PC-3 (cell line): ENCODE measurements at places on chromosomes 12 and 14. TPM values are rescaled to one million over a fixed set of nuclear protein-coding genes. Genes with fewer than 3 reads are reported as not detected.

DNA sequence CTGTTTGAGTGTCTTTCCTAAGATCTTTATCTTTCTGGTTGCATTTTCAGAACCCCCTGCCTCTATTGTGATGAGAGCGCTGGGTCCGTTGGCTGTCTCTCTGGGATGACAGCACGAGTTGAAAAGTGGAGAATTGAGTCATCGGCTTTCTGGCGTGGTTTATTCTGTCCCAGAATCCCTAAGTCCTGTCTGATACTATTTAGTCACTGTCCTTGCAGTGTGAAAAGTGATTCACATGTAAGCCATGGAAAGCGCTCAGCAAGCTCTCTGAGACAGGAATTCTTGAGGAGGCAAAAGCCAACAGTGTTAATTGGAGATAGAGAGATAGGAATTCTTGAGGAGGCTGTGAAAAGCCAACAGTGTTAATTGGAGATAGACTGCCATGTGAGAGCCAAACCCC, 121.7 kb downstream of the CHST11 start:
- H3K36me3 ChIP-seq: no peaks in the 10 kb centered on the region
- H3K4me3 ChIP-seq: no peak overlapping the region
- no peak overlapping the region for H3K27ac ChIP-seq

- H3K4me3 ChIP-seq: no peak overlapping the region
- H3K27ac ChIP-seq: no peak overlapping the region
- no peaks in the 10 kb centered on the region for H3K36me3 ChIP-seq
- DNase-seq: peak; percentile 86
Measured at GRCh38 chr12:29519585-29520182, 22.2 kb upstream of the OVCH1 start.

GRCh38 chr14:104353221-104353920, 215.0 kb downstream of the KIF26A start:
- H3K36me3 ChIP-seq: no peaks in the 10 kb centered on the region
- H3K4me3 ChIP-seq: no peak overlapping the region
- no peak overlapping the region for H3K27ac ChIP-seq
- no peaks in the 10 kb centered on the region for H3K4me1 ChIP-seq

GRCh38 chr12:65458718-65459117, 180.2 kb downstream of the MSRB3 start:
- H3K36me3 ChIP-seq: no peaks in the 10 kb centered on the region
- H3K4me3 ChIP-seq: no peak overlapping the region
- DNase-seq: no peak

MYF6 gene
- total RNA-seq: not detected in 2 replicates

DNA sequence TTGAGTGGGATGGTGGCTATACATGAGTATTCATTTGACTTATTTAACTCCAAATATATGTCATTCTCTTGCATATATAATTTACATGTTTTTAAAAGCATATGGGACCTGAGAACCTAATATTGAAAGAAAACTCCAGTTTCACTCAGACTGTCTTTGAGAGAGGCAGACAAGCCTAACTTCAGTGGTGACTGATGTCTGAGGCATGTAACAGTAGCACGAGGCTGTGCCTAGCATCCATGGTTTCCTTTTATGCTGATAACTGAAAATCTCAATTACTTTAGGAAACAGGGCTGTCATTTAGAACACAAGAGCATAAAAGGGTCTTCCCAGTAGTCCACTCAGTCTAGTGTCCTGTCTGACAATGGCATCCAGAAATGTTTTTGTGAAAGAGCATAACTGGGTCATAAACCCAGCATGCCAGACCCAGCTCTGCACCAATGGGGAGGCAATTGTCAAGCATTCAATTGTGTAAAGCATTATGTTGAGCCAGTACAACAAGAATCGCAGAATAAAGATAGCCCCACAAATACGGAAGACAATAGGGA, 24.3 kb downstream of the MAPK1IP1L start:
- no peaks in the 10 kb centered on the region for H3K36me3 ChIP-seq
- H3K27me3 ChIP-seq: no peaks in the 10 kb centered on the region
- peaks cover 9% of the 10 kb centered on the region; the same call in 1 of the 2 replicates for H3K4me1 ChIP-seq
- no peak overlapping the region for H3K4me3 ChIP-seq
- H3K27ac ChIP-seq: no peak overlapping the region

GRCh38 chr14:68814238-68814538, 21.3 kb upstream of the ZFP36L1 start:
- H3K4me3 ChIP-seq: no peak overlapping the region
- H3K27me3 ChIP-seq: no peaks in the 10 kb centered on the region
- no peak for DNase-seq
- no peaks in the 10 kb centered on the region for H3K36me3 ChIP-seq
- H3K4me1 ChIP-seq: peaks cover 22% of the 10 kb centered on the region
- no peak overlapping the region for H3K27ac ChIP-seq

DUSP16 gene
- 4.4 and 6.7 TPM in 2 replicates for total RNA-seq

DNA sequence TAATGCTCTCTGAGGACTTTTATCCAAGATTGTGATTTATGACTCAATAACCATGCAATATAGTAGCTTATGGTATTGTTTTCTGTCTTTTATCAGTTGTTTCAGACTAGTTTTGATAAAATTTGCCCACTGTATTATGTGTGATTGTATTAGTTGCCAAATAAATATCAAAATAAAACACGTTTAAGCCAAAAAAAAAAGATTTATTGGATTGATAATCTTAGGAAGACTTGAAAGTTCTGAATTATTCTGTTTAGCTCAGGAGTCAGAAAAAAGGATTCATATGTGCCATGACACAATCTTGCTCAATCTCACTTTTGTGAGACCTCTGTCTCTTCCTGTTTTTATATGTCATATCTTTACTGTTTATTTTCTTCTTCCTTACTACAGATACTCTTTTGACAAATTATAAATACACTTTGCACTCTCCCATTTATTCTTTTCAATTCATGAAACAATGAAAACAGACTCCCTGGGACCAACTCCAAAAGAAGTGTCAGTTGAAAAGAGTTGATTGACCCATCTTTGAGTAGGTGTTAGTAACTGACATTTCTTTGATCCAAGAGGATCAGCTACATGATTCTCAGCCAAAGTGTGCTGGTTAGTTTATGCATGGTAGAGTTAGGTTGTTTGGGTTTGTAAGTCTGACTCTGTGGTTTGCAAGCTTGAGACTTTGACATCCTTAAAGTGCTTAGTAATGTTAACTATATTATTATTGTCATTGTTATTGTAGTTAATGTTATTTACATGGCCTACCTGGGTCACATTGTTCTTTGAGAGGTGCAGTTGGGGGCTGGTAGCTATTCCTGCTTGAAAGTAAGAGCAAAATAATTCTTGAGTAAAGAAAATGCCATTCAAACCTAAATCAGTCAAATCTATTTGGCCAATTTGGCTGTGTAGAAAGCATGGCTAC, 2.5 kb downstream of the OR6C76 start:
- no peak overlapping the region for H3K27ac ChIP-seq
- H3K27me3 ChIP-seq: no peaks in the 10 kb centered on the region
- no peak overlapping the region for H3K4me3 ChIP-seq
- DNase-seq: no peak
- H3K36me3 ChIP-seq: no peaks in the 10 kb centered on the region
- no peaks in the 10 kb centered on the region for H3K4me1 ChIP-seq

GRCh38 chr12:10184261-10184843, 5.5 kb downstream of the TMEM52B start:
- H3K4me3 ChIP-seq: no peak overlapping the region
- H3K36me3 ChIP-seq: no peaks in the 10 kb centered on the region
- DNase-seq: no peak
- peaks cover 24% of the 10 kb centered on the region for H3K4me1 ChIP-seq

DNA sequence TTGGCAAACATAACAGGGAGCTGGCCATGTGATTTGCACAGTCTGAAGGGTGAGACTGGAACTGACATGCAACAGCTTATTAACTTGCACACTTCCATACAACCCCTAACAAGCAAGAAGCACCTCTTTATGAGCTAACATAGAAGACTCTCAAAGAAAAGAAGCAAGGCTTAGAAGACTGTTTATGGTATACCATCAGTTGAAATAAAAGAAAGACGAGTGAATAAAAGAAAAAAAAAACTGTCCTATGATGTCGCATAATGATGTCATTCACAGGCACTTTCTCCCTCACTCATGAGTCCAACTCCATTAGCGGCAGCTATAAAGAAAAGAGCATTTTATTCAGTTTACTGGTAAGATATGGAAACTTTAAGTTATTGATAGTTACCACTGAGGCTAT, 3.3 kb upstream of the MDM1 start:
- H3K27ac ChIP-seq: no peak overlapping the region
- H3K4me3 ChIP-seq: no peak overlapping the region
- H3K36me3 ChIP-seq: no peaks in the 10 kb centered on the region
- peaks cover 33% of the 10 kb centered on the region for H3K4me1 ChIP-seq

- no peak overlapping the region for H3K4me3 ChIP-seq
- peaks cover 28% of the 10 kb centered on the region for H3K27me3 ChIP-seq
- H3K36me3 ChIP-seq: no peaks in the 10 kb centered on the region
- H3K27ac ChIP-seq: no peak overlapping the region
- H3K4me1 ChIP-seq: no peaks in the 10 kb centered on the region
Measured at GRCh38 chr14:104600141-104600643, 4.4 kb downstream of the TMEM179 start.

KRT80 gene
- total RNA-seq: 19.8 and 30.1 TPM in 2 replicates

ALG10B gene
- 9.4 and 18.7 TPM in 2 replicates for total RNA-seq

PLEK2 gene
- 48.0 and 57.2 TPM in 2 replicates for total RNA-seq

- no peaks in the 10 kb centered on the region for H3K36me3 ChIP-seq
- H3K4me3 ChIP-seq: no peak overlapping the region
- peak; percentile 37 for DNase-seq
- no peaks in the 10 kb centered on the region for H3K4me1 ChIP-seq
Measured at GRCh38 chr12:108214486-108214885, 85.4 kb downstream of the WSCD2 start.

PLA2G1B gene
- not detected in 2 replicates for total RNA-seq
